Activated CD8-positive, alpha-beta memory T cell treated with anti-CD3 and anti-CD28 coated beads for 1 hour (primary cell): ENCODE measurements at places on chromosomes 1 and 21.

DNA sequence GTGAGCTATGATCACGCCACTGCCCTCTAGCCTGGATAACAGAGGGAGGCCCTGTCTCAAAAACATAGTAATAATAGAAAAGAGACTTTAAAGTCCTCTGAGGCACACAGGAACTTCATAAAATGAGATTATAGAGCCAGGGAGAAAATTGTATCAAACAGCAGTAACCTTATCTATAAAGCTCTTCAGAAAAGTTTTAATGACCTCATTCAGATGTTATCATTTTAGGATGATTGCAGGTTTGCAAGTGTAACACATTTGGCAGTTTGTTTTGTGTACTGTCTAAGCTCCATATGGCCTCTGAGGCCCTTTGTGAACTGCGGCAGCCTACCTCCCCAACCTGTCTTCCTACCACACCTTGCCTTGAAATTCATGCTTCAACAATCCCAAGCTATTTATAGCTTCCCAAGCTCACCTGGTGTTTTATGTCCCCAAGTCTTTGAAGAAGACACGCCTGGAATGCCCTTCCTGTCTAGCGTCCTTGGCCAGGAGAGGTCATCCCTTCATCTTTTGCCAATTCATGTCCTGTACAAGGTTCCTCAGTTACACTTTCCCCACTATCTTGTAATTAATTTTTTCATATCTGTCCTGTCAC, 8.5 kb upstream of the AKNAD1 start:
- DNase-seq = no peak

DNA sequence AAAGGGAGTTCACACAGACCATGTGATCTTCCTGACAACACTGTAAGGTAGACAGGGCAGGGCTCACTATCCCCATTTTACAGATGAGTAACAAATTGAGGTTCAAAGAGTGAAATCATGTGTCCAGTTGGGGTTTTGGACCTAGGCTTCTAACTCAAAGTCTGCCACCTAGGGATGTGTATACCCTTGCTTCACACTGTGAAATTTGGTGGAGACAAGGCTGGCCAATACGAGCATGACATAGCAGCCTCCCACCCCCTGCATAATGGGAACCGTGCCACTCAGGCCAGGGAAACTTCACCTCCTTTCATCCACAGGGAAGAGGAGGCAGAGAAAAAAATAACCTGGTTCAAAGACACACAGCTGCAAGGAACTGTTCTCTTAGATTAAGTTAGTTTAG, 6.8 kb downstream of the IQGAP3 start:
- DNase-seq = no peak

DNA sequence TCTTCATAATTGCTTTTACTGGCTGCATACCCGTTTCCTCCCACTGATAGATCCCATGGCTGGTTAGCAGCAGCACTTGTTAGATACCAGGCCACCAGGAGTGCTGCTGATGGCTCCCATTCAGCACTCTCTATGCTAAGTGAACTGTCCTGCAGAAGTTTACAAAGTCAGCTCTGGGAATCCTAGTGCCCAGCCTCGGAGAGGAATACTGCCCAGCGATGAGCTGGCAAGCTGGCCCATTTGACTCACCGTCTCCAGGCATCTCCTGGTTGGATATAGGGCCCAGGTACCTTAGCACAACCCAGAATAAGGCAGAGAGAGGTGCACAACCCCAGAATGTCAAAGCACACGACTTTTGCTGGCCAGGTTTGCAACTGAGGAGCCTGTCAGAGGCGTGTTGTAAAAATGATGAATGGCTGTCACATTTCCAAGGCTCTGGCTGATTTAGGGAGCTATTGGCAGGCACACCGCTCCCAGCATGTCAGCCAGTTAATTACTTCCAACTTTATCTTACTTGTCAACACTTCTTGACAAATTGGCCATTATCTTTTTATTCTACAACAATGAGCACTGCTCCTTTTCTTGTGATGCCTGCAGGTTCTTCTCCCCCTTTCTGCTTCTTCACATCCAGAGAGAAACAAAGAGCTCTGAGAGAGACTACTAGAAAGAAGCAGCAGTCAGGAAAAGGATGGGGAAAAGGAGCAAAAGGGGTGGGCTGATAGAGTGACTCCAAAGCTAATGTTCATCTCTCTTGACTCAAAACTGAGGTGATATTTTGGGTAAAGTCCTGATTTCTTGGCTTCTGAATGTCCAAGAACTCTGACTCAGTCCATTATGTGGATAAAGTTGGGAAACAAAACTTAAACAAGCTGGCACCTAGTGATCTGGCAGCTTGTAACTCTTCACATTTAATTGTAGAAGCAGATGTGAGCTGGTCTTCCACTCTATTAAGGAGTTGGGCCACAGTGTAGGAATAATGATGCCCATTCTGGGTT, 10.8 kb upstream of the ANGPTL7 start:
- no peak for DNase-seq

GRCh38 chr1:34113887-34114286, 51.1 kb downstream of the CSMD2 start:
- DNase-seq = no peak

GRCh38 chr1:48530727-48531351, 58.8 kb upstream of the SPATA6 start:
- no peak for DNase-seq

DNA sequence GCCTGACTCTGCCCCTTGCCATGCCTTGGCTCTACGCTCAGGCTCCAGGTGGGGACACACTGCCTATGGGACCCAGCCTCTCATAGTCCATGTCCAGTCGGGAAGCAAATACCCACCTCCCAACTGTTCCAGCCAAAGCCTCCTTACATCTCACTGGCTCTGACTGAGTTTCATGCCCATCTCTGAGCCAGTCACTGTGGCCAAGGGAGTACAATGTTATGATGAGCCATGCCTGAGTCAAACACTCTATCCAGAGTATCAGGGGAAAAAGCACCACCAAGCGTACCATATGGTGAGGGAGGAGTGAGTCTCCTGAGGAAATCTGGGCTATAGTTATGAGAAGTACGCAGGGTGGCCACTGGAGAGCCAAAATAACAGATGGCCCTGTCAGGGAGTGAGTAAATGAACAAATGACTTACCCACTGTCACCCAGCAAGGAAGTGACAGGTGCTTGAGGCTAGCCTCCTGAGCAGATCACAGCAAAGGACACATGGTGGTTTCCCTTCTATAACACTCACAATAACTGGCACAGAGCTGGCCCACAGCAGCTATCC, 236.6 kb upstream of the GJB5 start:
- DNase-seq = no peak
